PC-3 (cell line): ENCODE measurements at places on chromosomes 7 and 10. TPM values are rescaled to one million over a fixed set of nuclear protein-coding genes. Genes with fewer than 3 reads are reported as not detected.

RBP3 gene
- not detected in 2 replicates for total RNA-seq

GPER1 gene
- total RNA-seq, result 4.9 and 8.0 TPM in 2 replicates

GATA3 gene
- total RNA-seq, result 2.6 and 3.6 TPM in 2 replicates

ATP5MK gene
- 66.1 and 111 TPM in 2 replicates for total RNA-seq

SPDYE11 gene
- total RNA-seq, result not detected in 2 replicates

COL13A1 gene
- total RNA-seq, result 201 and 299 TPM in 2 replicates

CYP2C18 gene
- total RNA-seq, result not detected in 2 replicates

RTKN2 gene
- 24.8 and 26.6 TPM in 2 replicates for total RNA-seq

TMEM270 gene
- total RNA-seq, result 3.8 TPM in 1 of 2 replicates, not detected in the other

GARIN1A gene
- 0.91 and 3.6 TPM in 2 replicates for total RNA-seq

ASB10 gene
- total RNA-seq, result not detected in 2 replicates
